ENCODE measurements at places on chromosomes 1 and 21. TPM values are rescaled to one million over a fixed set of nuclear protein-coding genes. Genes with fewer than 3 reads are reported as not detected.

The BACE2 gene
- 54.7 TPM for polyA plus RNA-seq

The GUCA2B gene
- polyA plus RNA-seq = 0.32 TPM

The ETV3L gene
- not detected for polyA plus RNA-seq

The ZNF648 gene
- polyA plus RNA-seq = 0.14 TPM

The TRIM46 gene
- polyA plus RNA-seq = 0.81 TPM
